ENCODE measurements at places on chromosomes 6 and 20.

DNA sequence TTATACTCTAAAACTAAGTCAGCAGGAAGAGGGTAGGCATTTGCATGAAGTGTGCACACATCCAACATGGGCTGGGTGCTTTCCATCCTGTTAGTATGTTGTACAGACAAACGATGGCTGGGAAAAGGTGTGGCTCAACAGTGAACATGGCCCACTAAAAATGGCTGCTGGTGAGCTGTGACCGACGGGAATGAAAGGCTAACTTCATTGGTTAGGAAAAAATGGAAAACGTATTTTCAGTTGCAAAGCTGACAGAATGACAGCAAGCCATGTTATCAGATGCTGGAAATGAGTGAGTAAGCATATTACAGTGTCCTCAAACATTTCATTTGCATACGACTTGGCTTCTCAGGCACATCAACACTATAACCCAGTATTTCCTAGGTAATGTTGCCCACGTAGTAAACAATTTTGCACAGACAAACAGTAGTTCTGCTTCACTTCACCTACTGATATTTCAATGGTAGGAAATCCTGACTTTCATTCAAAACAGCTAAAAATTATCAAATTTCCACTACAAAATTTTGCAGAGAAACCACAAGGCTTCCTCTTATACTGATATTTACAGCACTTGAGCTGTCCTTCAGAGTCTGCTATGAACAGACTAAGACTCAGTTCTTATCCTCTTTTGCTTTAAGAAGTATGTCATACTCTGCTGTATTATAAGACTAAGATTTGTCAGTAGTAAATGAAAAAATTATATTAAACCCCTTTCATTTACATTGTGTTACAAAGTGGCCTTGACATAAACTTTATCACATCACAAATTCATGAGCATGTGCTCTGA lies 98.9 kb downstream of the IRF4 start:
- H3K27ac ChIP-seq: no peak overlapping the region
- no peak for DNase-seq
- H3K4me1 ChIP-seq: no peaks in the 10 kb centered on the region
- no peak overlapping the region for H3K4me3 ChIP-seq
- no peaks in the 10 kb centered on the region for H3K27me3 ChIP-seq

GRCh38 chr6:54020334-54020733 lies 90.9 kb upstream of the MLIP start:
- H3K4me3 ChIP-seq: no peak overlapping the region
- no peaks in the 10 kb centered on the region for H3K36me3 ChIP-seq
- no peaks in the 10 kb centered on the region for H3K4me1 ChIP-seq
- no peak for DNase-seq

DNA sequence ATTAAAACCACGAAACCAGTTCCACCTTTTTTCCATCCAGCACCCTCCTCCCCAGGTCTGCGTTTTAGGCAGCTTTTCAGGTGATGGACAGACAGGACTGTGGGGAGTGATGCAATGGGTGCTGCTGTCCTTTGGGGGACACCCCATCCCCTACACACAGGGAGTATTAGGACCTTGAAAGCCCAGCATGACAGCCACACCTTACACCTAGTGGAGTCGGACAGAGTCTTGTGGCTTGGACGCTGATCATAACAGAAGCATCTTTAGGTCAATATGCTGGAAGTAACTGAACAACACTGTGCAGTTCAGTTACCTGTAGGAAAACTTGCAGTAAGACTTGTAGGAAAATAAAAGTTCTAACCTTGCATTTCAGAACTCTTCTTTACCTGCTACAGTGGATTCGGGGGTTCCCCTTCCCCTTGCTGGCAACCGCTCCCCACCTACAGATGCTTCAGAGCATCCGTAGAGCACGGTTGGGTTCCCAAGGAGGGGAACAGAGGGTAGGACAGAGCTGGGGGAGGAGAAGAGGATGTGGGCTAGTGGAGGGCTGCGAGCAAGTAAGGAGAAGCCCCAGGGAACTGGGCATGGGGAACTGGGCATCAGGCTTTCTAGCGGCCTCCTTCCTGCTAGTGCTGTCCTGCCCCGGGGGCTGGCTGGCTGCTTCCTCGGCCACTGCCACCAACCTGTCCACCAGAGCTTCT lies 31.7 kb downstream of the PLEKHG1 start:
- no peak overlapping the region for H3K27ac ChIP-seq
- DNase-seq: no peak
- no peak overlapping the region for H3K4me3 ChIP-seq
- H3K4me1 ChIP-seq: peaks cover 4% of the 10 kb centered on the region

- H3K36me3 ChIP-seq: no peaks in the 10 kb centered on the region
- peak overlapping the region; percentile 59 for H3K27ac ChIP-seq
- no peaks in the 10 kb centered on the region for H3K27me3 ChIP-seq
- H3K4me3 ChIP-seq: no peak overlapping the region
- no peak for DNase-seq
Measured at GRCh38 chr6:129645830-129646579, 64.0 kb downstream of the ARHGAP18 start.

DNA sequence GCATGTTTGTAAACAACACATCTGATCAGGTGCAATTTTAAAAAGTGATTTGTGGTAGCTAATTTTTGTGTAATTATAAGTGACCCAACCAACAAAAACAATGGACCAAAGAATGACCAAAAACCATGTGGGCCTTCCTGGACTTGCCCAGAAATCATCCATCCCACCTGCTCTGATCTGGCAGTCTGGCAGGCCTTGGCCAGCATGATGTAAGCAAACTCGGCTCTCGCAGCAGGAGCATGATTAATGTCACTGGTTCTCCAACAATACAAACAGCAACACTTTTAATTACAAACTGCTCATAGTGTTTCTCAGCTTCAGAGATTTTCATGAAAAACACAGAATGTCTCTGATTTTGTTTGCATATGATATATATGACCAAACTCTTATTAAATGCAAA lies 16.1 kb downstream of the TP53INP2 start:
- H3K36me3 ChIP-seq: peaks cover 18% of the 10 kb centered on the region
- DNase-seq: no peak
- H3K27me3 ChIP-seq: no peaks in the 10 kb centered on the region
- H3K27ac ChIP-seq: no peak overlapping the region
- no peaks in the 10 kb centered on the region for H3K4me1 ChIP-seq
- no peak overlapping the region for H3K4me3 ChIP-seq

- no peak overlapping the region for H3K4me3 ChIP-seq
- H3K27me3 ChIP-seq: no peaks in the 10 kb centered on the region
- H3K27ac ChIP-seq: no peak overlapping the region
- H3K36me3 ChIP-seq: no peaks in the 10 kb centered on the region
- no peaks in the 10 kb centered on the region for H3K4me1 ChIP-seq
- DNase-seq: no peak
Measured at GRCh38 chr6:90311569-90311968, 14.9 kb upstream of the BACH2 start.

DNA sequence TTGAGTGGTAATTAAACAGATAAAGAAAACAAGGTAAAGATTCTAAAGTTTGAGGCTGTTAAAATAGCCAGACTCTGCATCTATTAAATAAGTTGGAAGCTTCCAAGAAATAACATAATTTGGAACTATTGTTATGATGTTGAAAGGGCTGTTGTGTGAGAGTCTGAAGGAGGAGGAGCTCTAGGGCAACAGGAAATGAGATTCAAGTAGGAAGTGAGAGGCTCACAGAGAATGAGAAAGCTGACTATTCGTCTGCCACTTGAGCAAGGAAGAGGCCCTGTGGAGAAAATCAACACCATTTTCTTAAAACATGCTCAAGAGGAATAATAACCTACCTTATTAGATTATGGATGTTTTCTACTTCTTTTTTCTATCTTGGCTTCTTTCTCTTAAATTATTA lies 185.2 kb downstream of the SLC24A3 start:
- no peak for DNase-seq
- H3K27me3 ChIP-seq: peaks cover 2% of the 10 kb centered on the region
- H3K4me3 ChIP-seq: no peak overlapping the region
- no peaks in the 10 kb centered on the region for H3K4me1 ChIP-seq

GRCh38 chr20:6178537-6178936 lies 55.7 kb upstream of the FERMT1 start:
- no peak overlapping the region for H3K27ac ChIP-seq
- no peak overlapping the region for H3K4me3 ChIP-seq
- no peaks in the 10 kb centered on the region for H3K4me1 ChIP-seq
- H3K36me3 ChIP-seq: no peaks in the 10 kb centered on the region
- H3K27me3 ChIP-seq: peaks cover 6% of the 10 kb centered on the region
- DNase-seq: peak; percentile 2

- peaks cover 16% of the 10 kb centered on the region for H3K27me3 ChIP-seq
- peaks cover 16% of the 10 kb centered on the region for H3K36me3 ChIP-seq
- H3K27ac ChIP-seq: no peak overlapping the region
- H3K4me3 ChIP-seq: no peak overlapping the region
- peaks cover 16% of the 10 kb centered on the region for H3K4me1 ChIP-seq
Measured at GRCh38 chr6:113855500-113856374, 1.4 kb upstream of the MARCKS start.

DNA sequence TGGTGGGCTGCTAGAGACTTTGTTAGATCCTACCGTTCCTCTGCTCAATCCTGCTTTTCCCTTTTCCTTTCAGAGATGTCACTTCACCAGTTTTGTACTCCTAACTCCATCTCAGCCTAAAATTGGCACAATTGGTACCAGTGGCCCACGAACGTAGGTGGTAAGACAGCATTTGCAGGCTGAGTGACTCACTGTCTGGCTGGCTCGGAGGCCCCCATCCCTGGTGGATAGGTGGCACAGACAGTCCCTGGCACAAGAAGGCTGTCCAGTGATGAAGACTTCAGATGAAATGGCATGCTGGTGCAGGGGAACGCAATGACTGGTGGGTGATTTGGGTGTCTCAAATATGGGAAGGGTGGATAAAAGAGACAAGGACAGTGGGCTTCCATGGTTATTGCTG lies 11.1 kb downstream of the HEBP2 start:
- no peak overlapping the region for H3K4me3 ChIP-seq
- H3K27me3 ChIP-seq: no peaks in the 10 kb centered on the region
- no peak overlapping the region for H3K27ac ChIP-seq
- H3K36me3 ChIP-seq: peaks cover 43% of the 10 kb centered on the region

DNA sequence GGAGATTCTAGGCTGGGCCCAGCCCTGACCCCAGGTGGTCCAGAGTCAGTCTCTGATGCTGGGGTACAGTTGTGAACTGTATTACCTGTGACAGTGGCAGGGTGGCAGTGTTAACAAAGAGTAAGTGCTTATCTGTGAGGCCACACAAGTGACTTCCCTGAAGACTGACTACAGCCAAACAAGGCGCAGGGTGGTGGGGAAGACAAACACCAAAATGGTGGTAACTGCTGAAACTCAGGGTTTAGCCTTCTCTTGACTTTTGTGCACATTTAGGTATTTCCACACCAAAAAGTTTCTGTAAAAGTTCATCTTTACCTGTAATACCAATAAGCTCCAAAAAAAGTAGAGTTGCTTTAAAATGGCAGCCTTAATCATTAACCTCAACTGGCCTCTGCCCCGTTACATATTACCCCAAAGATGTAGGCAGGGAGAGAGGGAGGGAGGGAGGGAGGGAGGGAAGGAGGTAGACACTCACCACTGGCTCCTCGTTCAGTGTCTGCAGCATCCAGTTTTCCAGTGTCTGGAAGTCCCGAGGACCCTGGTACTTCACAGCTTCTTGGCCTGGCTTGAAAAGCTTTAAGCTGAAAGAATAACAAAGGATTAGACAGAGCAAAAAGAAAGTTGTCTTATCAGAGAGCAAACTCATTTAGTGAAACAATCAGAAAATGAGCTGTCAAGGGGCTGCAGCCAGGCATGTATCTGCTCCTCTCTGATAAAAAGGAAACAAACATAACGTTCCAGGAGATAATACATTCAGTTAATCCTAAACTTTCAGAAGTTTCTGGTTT lies 11.3 kb downstream of the TXNDC5 start:
- no peaks in the 10 kb centered on the region for H3K4me1 ChIP-seq
- no peaks in the 10 kb centered on the region for H3K27me3 ChIP-seq
- H3K27ac ChIP-seq: no peak overlapping the region
- H3K4me3 ChIP-seq: no peak overlapping the region
- DNase-seq: no peak

DNA sequence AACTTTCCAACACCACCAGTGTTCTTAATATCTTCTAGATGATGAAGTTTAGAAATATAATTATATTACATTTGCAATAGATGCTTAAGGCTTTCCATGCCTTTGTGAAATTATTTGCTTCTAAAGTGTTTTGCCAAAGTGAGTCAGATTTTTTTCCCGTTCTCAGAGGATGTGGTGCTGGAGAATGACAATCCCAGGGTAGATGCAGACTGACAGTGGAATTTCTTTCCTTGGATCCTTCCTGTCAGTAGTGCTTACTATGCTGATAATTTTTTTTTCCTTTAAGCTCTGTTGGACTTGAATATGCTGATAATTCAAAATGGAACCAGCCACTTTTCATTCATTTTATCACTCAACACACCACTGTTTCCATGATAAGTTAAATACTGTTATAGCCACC lies 59.9 kb upstream of the SOX4 start:
- H3K4me1 ChIP-seq: peaks cover 16% of the 10 kb centered on the region
- H3K27ac ChIP-seq: no peak overlapping the region
- no peak for DNase-seq
- H3K36me3 ChIP-seq: no peaks in the 10 kb centered on the region

GRCh38 chr6:168147205-168147738 lies 68.3 kb upstream of the FRMD1 start:
- H3K27me3 ChIP-seq: peaks cover 17% of the 10 kb centered on the region
- H3K36me3 ChIP-seq: no peaks in the 10 kb centered on the region
- DNase-seq: no peak

- H3K27me3 ChIP-seq: no peaks in the 10 kb centered on the region
- H3K4me1 ChIP-seq: peaks cover 26% of the 10 kb centered on the region
- DNase-seq: no peak
- H3K36me3 ChIP-seq: no peaks in the 10 kb centered on the region
- no peak overlapping the region for H3K27ac ChIP-seq
- no peak overlapping the region for H3K4me3 ChIP-seq
Measured at GRCh38 chr6:156164701-156165452, 612.3 kb upstream of the ARID1B start.

DNA sequence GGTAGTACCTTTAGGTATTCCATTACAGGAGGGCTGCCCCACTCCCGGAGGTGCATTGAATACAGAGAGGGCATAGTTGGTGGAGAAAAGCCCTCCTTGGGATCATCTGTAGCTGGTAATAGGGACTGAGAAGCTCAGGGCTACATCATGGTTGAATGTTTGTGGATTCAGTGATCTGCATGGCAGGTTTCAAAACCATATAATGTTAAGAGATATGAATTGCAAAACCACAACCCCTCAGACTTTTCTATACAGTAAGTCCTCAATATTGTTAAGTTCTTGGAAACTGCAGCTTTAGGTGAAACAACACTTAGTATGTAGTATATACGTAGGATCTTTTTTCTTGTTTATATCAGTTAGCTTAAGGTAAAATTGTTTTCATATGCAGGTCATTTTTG lies 11.3 kb downstream of the TULP4 start:
- no peaks in the 10 kb centered on the region for H3K27me3 ChIP-seq
- no peak for DNase-seq

- no peaks in the 10 kb centered on the region for H3K27me3 ChIP-seq
- peaks cover 5% of the 10 kb centered on the region for H3K4me1 ChIP-seq
- DNase-seq: no peak
- H3K4me3 ChIP-seq: no peak overlapping the region
- no peak overlapping the region for H3K27ac ChIP-seq
Measured at GRCh38 chr6:10513544-10513943, 7.6 kb upstream of the GCNT2 start.

Measured in neural crest cell (in vitro differentiated cells).